Gastroesophageal sphincter (tissue), 4 donors: ENCODE measurements at places on chromosomes 12 and 14. TPM values are rescaled to one million over a fixed set of nuclear protein-coding genes. Genes with fewer than 3 reads are reported as not detected.

- no peak for ATAC-seq
Measured at GRCh38 chr12:124557518-124558223, 9.7 kb downstream of the NCOR2 start.

DNA sequence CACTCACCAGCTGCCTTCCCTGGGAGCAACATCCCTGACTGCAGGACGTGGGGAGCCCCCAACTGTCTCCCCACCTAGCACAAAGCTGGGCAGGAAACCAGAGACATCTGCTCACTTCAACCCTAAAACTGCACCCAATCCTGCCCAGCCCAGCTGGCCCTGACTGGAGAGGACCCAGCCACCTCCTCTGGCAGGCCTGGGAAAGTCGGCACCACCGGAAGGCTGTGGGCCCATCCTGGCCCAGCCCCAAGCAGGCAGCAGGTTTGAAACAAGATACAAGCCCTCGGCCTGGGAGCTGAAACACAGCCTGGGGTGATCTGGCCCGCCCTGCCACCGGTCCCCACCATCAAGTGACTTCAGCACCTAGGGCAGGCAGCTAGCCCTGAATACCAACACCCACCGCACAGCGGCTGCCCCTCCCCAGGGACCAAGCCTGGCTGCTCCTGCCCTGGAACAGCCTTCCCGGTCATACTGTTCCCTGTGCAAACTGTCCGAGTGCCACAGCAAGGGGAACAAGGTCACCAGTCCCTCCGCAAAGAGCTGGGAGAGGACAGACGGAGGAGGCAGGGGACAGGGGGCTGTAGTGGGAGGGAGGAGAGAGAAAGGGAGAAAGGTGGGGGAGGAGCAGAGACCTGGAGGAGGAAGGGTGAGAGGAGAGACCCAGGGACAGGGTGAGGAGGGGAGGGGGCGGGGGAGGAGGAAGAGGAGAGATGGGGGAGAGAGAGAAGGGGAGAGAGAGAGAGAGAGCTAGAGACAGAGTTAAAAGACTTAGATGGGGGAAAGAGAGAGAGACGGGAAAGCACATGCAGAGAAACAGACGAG lies 115.7 kb downstream of the RFLNA start:
- no peak for ATAC-seq

DNA sequence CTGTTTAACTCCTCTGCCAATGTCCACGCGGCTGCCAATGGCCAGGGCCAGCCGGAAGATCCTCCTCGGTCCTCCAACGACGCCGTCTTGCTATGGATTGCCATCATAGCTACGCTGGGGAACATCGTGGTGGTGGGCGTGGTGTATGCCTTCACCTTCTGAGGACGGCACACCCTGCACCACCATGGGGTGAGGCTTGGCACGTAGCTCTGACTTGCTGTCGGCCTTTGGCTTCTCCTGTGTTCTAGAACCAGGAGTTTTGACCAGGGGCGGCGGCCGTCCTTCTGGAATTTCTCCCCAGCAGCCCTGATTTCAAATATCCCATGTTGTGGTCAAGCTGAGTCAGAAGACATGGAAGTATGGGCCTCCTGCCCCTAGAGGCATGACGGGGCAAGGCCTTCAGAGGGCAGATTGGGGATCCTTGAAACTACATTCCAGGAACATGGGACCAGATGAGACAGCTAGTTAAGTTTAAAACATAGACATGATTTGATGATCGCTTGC lies 47.5 kb downstream of the C14orf132 start:
- ATAC-seq: no peak

DNA sequence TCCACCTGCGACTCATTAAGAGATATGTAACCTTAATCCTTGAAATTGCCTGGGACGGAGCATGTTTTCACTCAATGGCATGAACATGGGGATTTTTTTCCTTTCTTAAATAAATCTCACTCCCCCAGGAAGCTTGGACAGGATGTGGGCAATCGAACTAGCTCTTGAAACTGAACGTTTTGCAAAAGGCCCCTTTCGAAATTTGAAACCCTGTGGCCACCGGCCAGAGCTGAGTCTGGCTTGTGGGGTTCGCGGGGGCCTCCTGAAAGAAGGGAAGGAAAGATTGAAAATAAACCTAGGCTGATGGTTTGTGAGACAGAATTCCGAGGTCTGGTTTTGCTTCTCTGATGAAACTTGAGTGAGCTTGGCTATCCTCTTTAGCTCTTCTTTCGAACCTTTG lies 101.4 kb upstream of the RTL1 start:
- peak; percentile 26 for ATAC-seq

DNA sequence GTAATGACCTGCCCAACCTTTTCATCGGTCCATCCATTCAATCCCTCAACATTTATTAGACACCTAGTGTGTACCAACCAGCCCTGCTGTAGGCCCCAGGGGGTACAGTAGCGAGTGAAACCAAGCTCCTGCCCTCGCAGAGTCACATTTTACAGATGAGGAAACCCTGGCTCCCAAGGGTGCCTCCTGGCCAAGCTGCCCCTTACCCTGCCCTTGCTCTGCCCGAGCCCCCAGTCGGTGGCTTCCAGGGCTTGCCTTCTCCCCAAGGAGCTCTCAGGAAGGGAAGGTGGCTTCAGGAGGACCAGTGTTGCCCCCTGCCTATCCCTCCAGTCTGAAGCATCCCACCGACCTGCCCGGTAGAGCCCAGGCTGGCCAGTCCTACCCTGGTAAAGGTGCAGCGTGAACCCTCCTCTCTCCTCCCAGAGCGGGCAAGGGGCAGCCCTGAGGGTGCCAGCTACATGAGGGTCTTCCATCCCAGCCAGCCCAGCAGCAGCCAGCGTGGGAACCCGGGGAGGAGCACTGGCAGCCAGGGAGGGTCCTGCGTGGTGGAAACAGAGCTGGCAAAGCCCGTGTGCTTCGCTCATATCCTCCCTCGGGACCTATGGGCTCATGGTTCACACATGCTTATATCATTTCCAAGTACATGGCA lies 670 bp upstream of the BEGAIN start:
- no peak for ATAC-seq

GRCh38 chr14:23041729-23042128 lies 283 bp upstream of the PSMB11 start:
- no peak for ATAC-seq

Gene SLC5A8
- total RNA-seq: not detected

- ATAC-seq: no peak
Measured at GRCh38 chr12:92648242-92649031, 54.4 kb upstream of the PLEKHG7 start.

Gene TEX22
- total RNA-seq: 0.42 TPM

DNA sequence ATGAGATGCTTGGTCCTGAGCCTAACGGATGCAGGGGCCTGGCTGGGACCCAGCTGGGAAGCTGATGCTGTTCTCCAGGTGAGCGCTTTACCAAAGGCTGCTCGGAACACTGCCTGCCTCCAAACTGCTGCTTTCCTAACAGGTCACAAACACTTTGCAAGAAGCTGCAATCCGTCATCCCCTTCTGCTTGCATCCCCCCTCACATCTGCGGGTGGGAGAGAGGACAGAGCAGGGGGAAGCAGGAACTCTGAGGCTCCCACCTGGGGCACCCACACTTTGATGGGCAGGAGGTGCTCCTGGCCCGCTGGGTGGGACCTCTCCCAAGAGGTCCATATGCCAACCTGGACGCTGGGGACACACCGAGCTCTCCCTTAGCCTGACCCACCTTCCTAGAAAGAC lies 24.9 kb upstream of the PPP2R5C start:
- ATAC-seq: no peak

Gene ADAM20
- 1.6 TPM for total RNA-seq

Gene RPGRIP1
- not detected for total RNA-seq

Gene KRT79
- not detected for total RNA-seq

Gene TOMM20L
- not detected for total RNA-seq

DNA sequence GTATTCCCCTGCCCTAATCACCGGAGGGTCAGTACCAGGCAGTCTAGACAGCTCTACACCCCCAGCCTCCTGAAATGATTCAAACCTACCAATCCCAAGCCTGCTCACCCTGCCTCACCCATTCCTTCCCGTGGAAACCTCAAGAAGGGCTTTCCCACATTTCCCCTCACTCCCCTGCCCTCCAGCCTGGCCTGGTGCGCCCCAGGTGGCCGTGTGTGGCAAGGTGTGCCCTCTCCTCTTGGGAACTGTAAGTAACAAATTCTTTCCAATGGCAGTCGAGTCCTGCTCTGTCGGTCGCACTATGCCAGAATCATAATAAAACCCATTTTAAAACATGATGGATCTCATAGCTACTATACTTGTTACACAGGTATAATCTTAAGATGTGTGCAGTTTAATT lies 13.9 kb upstream of the DEGS2 start:
- ATAC-seq: no peak
